OCI-LY7 (cell line): ENCODE measurements at places on chromosomes 4 and X.

DNA sequence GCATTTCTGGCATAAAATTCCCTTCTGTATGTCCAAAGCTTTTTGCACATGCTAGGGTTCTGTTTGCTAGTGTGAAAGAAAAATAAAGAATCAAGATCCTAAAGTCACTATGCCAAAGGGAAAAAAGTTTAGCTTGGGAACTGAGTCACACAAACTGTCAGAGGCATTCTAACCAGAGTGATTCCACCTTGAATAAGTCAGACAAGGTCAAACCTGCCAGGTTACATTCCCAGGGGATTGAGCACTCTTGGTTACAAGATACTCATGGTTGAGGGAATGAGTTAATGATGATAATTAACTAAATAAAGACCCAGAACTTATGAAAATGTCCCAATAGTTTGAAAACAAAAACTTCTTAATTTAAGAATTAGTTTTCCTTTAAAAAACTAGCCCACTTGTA, 13.7 kb upstream of the UGT2B17 start:
- DNase-seq, result no peak

DNA sequence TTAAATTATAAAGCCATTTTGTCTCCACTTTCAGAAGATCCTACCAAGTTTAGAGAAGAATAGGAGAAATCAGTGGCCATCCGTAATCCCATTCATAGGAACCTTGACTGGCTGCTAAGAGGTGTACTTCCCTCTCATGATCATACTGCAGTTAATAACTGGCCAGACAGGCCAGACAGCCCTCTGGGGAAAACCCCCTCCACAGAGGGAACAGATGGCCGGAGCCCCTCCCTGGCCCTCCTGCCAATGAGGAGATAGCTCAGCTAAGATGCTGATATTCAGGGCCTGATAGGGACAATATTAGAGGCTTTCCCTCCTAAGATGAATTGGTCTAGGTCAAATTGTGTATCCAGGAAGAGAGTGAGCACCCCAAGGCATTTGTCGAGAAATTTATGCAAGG, 200.0 kb upstream of the MAOA start:
- no peak for DNase-seq

DNA sequence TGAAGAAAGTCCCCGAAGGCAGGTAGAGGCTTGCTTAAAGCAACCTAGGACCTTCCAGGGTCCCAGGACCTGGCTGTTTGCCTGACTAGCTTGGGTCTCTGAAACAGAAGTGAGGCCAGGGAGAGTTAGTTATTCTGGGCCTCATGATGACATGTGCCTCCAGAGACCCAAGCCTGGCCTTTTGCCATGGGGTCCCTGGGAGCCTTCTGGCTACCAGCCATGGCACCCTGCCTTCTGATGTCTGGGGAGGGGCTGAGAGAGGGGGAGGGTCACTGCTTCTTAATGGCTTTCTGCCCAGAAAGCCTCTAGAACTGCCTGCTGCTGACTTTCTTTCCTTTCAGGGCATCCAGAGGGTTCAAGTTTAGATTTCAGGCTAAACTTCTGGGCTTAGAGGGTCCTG, 1.0 kb upstream of the STARD8 start:
- no peak for DNase-seq

- no peak for DNase-seq
Measured at GRCh38 chr4:65943076-65943475, 272.8 kb upstream of the EPHA5 start.

GRCh38 chr4:61866378-61867030, 666.4 kb downstream of the ADGRL3 start:
- no peak for DNase-seq

GRCh38 chr4:41256131-41256739, 493 bp upstream of the UCHL1 start:
- peak; percentile 27 for DNase-seq

GRCh38 chr4:71602289-71602900, 181.5 kb downstream of the GC start:
- DNase-seq, result no peak

GRCh38 chrX:121921258-121921657, 873.8 kb downstream of the GLUD2 start:
- no peak for DNase-seq

- no peak for DNase-seq
Measured at GRCh38 chr4:18961879-18962278, 940.3 kb upstream of the LCORL start.

GRCh38 chrX:67613366-67613765, 69.5 kb downstream of the AR start:
- DNase-seq, result no peak

DNA sequence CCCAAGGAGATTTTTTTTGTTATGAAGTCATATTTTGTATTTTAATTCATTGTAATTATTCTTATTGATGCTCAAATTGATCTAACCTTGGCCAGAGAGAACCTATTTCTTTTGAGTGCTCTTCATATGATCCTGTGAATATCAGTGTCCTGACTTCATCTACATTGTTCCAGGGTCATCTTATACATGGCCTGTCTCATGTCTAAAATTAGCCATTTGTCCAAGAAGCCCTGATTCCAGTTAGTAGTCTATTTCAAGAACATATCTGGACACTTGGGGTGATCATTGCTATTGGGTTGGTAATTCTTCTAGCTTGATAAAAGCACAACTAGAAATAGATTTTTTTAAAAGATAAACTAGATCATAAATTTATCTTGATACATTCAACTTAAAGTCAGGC, 266.2 kb downstream of the SPRY1 start:
- DNase-seq, result no peak

DNA sequence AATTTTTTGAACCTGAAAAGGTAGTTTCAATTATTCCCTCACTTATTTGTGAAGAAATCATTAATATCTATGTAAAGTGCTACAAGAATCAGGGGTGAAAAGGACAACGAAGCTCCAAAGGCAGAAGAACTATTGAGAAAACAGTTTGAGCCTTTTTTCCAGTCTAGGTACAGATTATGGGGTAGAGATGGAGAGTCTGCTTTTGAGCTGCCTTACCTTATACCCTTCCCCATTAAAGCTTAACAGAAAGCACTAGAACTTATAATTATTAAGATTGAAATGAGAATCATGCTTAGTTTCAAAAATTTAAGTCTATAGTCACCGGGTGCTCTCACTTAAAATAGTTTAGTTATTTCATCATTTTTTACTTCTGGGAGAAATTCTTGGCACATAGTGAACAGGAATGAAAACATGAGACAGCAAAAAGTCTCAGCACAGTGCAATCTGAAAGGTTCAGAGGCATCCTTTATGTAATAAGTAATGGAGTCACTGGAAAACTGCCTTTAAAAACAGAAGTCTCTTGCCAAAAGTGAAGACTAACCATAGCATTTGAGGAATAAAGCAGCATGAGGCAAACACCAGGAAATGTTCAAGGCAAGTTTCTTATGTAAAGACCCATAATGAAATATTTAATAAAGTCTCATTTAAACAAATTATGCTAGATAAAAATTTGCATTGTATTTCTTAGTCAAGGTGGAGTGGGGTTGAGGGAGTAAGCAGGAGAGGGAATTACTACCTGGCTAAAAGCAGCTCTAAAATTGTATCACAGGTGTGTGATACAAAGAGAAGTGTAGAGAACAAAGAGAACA, 5.1 kb upstream of the DCLK2 start:
- no peak for DNase-seq

DNA sequence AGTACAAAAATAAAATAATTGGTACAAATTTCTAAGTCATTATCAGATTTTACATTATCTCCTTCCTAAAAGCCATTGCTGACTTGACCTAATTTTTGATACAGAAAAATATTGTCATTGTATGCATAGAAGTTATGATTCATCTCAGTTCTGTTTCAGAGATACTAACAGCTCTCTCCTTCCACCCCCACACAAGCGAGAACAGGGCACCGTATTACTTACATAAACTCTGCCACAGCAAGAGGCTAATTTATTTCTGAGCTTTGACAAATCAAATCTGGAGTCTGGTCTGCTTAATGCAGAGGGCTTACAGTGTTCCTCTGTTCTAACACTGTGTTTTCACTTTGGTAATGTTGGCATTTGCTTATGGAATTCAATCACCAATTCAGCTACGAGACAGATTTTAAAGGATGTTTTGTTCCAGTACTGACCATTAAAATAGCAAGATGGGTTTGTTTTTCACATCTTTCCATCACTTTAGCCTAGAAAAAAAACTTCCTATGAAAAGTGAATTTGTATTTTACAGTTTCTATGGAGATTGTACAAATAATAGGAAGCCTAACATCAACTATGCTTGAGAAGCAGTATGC, 181.8 kb downstream of the USP46 start:
- no peak for DNase-seq

DNA sequence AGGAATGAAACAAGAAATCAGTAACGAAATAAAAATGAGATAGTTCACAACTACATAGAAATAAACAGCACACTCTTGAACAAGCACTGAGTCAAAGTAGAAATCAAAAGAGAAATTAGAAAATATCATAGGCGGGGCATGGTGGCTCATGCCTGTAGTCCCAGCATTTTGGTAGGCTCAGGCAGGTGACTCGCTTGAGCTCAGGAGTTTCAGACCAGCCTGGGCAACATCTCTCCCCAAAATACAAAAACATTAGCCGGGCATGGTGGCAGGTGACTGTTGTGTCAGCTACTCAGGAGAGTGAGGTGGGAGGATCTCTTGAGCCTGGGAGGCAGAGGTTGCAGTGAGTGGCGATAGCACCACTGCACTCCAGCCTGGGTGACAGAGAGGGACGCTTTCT, 714.4 kb downstream of the GLUD2 start:
- DNase-seq, result no peak

GRCh38 chr4:166481055-166481454, 608.0 kb downstream of the TLL1 start:
- DNase-seq, result no peak

- no peak for DNase-seq
Measured at GRCh38 chrX:68571610-68572311, 72.9 kb downstream of the YIPF6 start.

DNA sequence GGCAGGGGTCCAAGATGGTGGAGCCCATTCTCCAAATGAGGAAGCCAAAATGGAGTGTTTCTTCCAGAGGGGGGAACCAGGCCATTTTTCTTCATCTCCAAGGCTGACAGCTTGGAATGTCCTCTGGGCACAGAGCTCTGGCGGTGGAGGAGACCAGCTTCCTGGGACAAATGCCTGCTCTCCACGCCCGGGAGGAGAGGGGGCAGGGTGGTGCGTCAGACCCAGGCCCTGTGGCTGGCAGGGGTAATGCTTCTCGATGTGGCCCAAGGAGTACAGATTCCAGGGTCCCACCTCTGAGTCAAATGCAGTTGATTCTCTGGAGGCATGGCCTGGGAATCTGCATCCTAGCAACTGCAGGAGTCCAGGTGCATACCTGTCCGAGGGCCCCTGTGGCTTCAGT, 44.6 kb upstream of the ADRA2C start:
- DNase-seq, result no peak

DNA sequence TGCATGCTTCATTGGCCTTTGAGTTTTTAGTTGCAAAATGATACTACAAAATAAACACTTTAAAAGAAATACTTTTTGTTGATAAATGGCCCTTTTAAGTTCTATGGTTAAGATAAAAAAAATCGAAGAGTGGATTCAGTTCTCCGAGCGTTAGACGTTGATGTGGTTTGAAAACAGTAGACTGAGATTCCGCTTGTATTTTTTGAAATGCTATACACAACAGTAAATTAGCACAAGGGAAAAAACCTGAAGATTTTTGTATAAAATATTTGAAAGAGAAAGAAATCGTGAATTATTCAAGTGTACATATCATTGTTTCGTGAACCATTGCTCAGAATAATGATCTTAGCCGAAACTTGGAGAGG, 1.4 kb downstream of the BMP2K start:
- DNase-seq, result no peak

- DNase-seq, result no peak
Measured at GRCh38 chr4:3421470-3421869, 20.3 kb upstream of the HGFAC start.

DNA sequence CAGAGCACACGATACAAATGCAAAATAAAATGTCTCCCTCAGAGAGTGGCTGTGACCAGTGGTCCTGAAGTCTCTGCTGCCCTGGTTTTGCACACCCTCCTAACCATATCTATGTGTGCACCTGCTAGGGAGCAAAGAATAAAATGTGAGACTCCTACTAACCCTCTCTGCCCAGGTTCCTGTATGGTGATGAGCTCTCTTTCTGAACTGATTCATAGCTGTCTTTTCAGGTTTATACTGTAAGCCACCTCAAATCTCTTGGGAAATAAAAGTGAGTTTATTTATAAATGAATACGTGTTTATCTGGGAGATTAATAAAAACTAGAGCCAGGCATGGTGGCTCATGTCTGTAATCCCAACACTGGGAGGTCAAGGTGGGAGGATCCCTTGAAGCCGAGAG, 126.0 kb upstream of the RBPJ start:
- no peak for DNase-seq

DNA sequence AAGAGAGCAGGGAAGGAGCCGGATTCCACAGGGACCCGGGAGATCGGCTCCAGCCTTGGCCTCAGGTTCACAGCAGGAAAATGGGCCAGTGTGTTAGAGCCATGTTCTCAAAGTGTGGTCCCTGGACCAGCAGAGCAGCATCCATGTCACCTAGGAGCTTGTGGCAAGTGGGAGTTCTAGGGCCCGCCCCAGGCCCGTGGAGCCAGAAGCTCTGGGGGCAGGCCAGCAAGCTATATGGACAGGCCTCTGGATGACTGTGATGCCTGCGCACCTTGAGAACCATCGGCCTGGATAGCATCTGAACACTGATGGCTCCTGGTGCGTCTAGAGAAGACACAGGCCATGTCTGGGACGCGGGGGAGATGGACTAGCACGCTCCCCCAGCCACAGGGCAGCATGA, 33.7 kb downstream of the SH3TC1 start:
- DNase-seq, result no peak

GRCh38 chrX:861340-861890, 230.8 kb downstream of the SHOX start:
- no peak for DNase-seq

GRCh38 chrX:26590849-26591248, 374.9 kb downstream of the MAGEB5 start:
- no peak for DNase-seq

DNA sequence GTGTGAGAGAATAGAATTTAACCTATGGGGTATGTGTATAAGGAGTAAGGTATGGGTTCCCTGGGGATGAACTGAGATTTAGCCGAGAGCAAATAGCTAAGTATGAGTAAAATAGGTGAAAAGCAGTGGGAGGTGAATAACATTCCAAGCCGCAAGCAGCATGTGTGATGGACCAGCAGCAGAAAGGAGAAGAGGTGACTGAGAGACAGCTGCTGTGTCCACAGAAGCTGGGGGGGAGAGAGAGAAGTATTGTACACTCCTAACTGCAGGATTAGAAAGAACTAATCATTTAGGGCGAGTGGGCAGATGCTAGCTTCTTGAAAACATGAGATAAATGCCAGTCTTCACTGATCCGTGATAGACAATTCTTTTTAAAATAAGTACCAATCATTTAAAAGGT, 296.0 kb downstream of the KLHL4 start:
- DNase-seq, result no peak

- peak; percentile 26 for DNase-seq
Measured at GRCh38 chrX:38717871-38718270, 83.4 kb upstream of the MID1IP1 start.

GRCh38 chr4:69088473-69088872, 7.8 kb upstream of the UGT2B7 start:
- no peak for DNase-seq

- peak; percentile 11 for DNase-seq
Measured at GRCh38 chrX:151713849-151714248, 2.0 kb upstream of the FATE1 start.
